HFFc6 (cell line): ENCODE measurements at places on chromosomes 6 and 20. TPM values are rescaled to one million over a fixed set of nuclear protein-coding genes. Genes with fewer than 3 reads are reported as not detected.

DNA sequence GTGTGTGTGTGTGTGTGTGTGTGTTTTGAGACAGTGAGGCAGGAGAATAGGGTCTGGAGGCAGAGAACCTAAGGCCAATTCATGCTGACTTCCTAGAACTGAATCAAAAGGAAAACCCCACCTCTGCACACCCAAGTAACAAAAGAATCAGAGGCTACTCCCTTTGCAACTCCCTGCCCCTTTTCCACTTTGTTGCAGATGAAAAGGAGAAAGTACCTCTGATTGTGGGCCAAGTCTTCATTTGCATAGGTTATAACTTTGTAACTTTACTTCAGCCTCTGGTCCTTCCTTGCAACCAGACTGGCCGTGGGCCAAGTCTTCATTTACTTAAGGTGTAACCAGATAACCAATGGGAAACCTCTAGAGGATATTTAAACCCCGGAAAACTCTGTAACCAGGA lies 168.8 kb downstream of the EYA2 start:
- no peak for DNase-seq

DNA sequence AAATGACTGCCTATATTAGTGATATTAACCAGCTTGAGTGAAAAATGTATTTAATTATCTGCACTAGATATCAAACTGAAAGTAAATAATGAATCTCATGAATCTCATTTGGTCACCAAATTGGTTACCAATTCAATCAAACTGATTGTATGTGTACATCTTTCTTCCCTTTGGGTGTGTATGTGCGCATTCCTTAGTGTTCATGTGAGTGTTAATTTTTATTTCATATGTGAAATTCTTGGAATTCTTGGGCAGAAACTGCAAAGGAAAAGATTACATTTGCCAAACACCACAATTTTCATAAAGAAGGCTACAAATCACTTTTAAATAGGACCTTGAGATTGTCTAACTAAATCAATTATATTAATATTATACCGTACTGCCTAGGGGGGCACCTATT lies 648.4 kb upstream of the MARCKS start:
- no peak for DNase-seq

DNA sequence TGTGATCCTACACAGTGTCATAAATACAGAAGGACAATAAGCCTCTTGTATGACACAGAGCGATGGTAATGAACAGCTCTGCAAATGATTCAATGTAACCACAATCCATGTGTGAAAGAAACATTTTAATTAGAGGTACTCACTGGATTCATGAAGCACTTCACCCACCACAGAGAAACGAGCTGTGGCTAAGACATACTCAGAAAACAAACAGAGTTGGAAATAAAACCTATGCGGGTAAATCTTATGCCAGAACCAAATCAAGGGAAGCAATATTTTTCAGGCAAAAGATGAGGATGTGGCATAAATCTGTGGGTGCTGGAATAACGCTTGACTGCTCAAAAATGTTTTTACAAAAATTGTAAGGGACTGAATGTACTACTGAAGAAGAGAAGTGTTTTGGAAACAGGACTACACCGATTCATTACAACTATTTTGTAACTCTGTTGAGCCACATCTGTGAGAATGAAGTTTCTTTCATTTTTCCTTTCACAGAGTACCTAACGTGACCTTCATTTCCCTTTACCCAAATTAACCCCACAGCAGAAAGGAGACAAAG lies 112.1 kb downstream of the WDR27 start:
- peak; percentile 18 for DNase-seq

DNA sequence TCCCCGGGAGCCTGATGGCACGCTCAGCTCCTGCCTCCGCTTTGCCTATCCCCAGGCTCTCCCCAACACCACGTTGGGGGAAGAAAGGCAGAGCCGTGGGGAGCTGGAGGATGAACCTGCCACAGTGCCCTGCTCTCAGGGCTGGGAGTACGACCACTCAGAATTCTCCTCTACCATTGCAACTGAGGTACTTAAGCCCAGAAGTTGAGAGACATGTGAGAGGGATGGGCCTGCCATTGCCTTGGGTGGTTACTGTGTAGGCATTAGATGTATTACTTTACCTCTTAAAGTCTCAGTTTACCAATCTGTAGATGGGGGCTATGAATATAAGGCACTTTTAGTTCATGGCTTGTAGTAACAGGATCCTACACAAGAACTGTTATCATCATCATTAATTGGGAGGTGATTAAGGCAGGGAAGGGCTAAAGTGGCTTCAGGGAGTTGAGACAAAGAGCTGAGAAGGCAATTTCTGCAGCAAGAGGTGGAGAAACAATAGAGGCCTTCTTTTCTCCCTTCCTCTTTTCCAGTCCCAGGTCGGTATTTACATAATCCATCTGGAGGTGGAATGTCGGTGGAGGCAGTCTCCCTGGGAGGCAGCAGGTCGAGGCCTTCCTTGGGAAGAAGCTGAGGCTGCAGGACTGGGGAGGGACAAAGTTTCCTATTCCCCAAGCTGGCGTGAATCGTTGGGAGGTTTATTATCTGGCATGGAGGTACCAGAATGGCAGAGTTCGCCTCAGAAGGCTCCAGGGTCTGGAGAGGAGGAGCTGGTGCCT lies 691 bp downstream of the SLC22A7 start:
- no peak for DNase-seq

DNA sequence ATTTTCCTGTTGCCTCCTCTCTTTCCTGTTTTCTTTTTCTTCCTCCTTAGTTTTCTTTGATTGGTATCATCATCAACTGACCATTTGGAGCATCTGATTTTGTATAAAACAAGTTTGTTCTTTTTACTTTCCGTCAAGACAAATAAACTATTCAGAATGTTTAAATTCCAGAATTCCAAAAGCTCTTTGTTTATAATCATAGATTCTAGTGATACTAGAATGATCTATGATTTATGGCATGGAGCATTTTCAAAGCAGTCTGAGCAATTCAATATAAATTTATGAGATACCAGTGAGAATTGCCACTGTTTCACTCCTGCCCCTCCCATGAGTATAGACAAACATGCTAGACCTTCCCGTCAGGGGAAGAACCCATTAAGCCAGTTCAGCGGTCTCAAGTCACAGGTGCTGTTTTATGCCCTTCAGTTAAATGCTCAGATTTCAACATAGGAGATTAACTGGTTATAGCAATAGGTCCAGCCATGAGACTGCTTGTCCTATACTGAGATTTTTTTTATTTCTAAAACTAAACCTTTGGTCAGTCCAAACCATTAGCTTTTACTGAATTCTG lies 60.7 kb downstream of the GRIK2 start:
- DNase-seq = no peak

DNA sequence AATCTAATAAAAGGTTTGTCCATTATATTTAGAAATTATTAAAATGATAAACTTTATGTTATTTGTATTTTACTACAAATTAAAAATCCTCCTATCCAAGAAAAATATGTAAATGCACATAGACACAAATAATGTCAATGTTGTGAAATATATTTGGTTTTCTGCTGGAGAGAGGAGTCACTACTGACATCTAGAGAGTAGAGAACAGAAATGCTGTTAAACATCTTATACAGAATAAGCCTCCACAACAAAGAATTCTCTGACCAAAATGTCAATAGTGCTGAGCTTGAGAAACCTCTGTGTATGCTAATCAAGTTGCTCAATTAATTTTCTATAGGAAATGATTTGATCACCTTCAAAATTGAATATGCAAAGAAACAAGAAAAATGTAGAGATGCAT lies 12.4 kb downstream of the HTR1B start:
- DNase-seq = peak; percentile 30

- no peak for DNase-seq
These were observed 28.7 kb downstream of the RALGAPA2 start for GRCh38 chr20:20683481-20684321.

- DNase-seq = no peak
These were observed 11.2 kb downstream of the VEGFA start for GRCh38 chr6:43780941-43781928.

DNA sequence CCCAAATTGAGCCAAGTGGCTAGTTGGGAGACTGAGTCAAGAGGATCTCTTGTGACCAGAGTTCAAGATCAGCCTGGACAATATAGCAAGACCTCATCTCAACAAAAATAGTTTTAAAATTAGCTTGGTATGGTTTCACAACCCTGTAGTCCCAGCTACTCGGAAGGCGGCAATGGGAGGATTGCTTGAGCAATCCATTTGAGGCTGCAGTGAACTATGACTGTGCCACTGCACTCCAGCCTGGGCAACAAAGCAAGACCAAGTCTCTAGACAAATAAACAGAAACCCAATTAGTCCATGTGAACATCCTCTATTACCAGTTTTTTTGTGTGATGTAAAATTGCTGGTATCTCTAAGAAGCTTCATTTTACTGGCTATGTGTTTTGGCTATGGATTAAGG lies 106.2 kb downstream of the TULP4 start:
- no peak for DNase-seq

The GJA10 gene
- not detected in 3 replicates for total RNA-seq

The C6orf132 gene
- total RNA-seq = 4.7 and 5.5 TPM in 2 replicates

The MEI4 gene
- not detected in 3 replicates for total RNA-seq

The MATN4 gene
- total RNA-seq = not detected in 3 replicates

The RSPH9 gene
- 0.09 to 0.42 TPM in 2 of 3 replicates, not detected in the other for total RNA-seq

The NEURL2 gene
- total RNA-seq = 1.5 to 2.0 TPM (median 1.9 TPM) in 3 replicates

The FAM83C gene
- total RNA-seq = not detected in 3 replicates

The UNC5CL gene
- total RNA-seq = not detected in 3 replicates
